Activated B cell treated with CpG ODN at 0.5 μM for 24 hours (primary cell): ENCODE measurements at places on chromosomes 2 and 18.

- DNase-seq = no peak
Observed at GRCh38 chr2:239288951-239289511, 111.8 kb downstream of the HDAC4 start.

- no peak for DNase-seq
Observed at GRCh38 chr18:48750485-48751175, 200.1 kb downstream of the SMAD7 start.

GRCh38 chr2:139631966-139632365 lies 851.8 kb upstream of the NXPH2 start:
- DNase-seq = no peak

DNA sequence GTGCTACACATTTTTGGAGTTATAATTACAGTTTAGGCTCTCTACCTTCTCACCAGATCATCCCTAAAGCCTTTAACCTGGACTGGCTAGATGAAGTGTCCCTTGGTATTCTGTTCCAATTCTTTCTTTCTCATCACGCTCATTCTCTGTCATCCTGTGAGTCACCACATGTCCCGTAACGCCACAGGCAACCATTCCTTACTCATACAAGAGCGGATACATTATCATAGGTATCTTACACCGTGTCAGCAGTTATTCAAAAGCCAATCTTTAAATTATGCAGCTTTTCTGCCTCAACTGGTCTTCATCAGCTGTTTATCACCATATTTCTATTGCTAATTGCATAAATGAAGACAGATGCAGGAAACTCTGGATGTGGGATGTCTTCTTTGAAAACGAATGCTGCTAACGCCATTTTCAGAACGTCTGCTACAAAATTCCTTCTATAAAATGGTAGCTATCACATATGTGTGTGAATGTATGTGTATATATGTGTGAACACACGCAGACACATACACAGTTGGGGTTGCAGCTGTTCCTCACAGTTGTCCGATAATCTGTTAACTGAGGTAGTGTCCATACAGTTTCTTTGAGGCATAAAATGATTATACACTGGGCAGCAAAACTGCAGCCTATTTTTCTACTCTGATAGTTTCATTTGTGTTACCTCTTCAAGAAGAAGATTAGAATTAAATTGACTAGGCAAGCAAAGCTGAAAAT lies 47.9 kb downstream of the EML6 start:
- no peak for DNase-seq

- no peak for DNase-seq
Observed at GRCh38 chr18:4016391-4017049, 438.6 kb downstream of the DLGAP1 start.

DNA sequence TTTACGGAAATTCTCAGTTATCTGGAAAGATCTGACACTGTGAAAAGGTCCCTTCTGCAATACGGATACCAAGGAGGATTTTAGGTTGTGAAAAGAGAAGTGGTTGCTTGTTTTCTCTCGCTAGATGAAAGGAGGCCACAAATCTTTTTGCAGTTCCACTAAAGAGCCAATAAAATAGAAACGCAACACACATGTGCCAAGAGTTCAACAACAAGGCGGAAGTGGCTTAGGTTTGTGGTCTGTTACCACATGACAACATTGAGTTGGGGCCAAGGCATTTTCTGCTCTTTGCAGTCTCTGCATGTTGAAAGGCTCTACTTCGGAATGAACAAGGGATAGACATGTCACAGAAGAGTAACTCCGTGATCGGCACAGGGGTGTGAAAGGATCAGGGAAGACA lies 115.7 kb upstream of the OSR1 start:
- DNase-seq = no peak

- DNase-seq = no peak
Observed at GRCh38 chr2:112048887-112049286, 6.2 kb upstream of the TMEM87B start.

DNA sequence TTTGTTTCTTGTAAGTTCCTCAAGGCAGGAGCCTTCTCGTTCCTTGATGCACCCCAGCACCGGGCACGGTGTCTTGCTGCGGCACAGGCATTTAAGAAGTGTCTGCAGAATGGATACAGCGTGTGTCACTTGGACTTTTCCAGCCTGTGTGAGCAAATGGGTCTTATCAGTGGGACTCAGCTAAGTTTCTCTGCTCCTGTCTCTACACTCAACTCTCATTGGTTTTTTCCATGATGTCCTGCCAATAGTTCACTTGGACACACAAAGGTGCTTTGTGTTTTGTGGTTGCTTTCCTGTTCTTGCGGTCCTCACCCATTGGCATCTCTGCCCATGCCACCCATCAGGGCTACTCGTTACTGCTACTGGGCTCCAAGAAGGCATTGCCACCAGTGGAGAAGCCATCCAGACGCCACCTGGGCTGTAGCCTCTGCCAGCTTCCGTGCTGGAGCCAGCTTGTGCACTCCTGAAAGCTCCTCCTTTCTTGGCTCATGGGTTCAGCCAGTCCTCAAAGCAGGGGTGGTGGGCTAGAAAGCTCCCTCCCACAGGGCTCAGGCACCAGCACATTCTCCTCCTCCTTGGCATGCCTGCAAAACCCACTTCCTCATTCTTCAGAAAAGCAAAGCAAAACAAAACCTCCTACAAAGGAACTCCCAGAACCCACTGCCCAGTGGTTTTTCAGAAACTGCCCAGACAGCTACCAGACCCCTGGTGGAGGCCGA lies 41.4 kb downstream of the IL1R2 start:
- peak; percentile 19 for DNase-seq

GRCh38 chr18:48017635-48018034 lies 87.2 kb upstream of the SMAD2 start:
- DNase-seq = no peak

- DNase-seq = no peak
Observed at GRCh38 chr18:41324934-41325333, 630.1 kb upstream of the PIK3C3 start.

- DNase-seq = no peak
Observed at GRCh38 chr2:179985163-179985820, 21.8 kb downstream of the CWC22 start.

GRCh38 chr2:177712462-177712861 lies 319.9 kb downstream of the AGPS start:
- no peak for DNase-seq

DNA sequence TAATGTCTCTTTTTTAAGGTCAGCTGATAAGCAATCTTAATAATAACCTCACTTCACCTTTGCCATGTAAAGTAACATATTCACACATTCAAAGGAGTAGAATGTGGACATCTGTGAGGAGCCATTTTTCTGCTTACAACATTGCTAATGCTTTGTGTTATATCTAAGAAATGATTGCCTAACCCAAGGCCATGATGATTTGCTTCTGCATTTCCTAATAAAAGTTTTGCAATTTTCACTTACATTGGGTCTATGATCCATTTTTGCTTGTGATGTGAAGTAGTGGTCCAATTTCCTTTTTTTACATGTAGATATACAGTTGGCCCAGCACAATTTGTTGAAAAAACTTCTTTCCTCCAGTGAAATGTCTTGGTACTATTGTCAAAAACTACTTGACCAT lies 22.0 kb downstream of the RELCH start:
- DNase-seq = no peak

- DNase-seq = no peak
Observed at GRCh38 chr2:180787330-180787729, 193.1 kb upstream of the UBE2E3 start.

DNA sequence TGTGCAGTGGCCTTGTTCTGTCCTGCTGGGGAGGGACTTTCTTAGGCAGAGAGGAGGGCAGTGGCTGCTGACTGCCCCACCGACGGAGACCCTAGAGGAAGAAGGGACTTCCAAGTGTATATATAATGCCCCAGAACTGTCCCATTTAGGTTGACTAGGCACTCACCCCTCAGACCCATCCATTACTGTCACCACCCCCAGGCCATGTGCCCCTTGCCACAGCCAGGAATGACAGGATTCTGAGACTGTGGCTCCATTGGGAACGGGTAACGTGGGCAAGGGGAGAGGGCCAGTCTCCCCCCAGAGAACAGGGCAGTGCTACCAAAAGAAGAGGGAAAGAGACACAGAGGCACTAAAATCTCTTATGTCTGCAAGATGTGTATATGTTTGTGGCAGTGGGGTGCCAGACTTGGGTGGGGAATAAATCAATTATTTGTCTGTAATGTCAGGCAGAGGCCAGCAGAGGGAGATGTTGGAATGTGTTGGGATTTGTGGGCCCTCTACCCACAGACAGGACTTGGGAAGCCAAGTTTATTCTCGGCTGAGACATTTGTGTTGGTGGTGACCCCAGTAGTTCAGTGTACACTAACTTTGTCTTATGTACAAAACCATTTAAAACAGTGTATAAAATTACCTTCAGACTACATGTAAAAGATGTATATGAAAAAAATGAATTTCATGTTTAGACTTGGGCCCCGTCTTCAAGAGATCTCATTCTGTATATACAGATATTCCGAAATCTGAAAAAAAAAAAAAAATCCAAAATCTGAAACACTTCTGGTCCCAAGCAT lies 24.0 kb upstream of the TMEM37 start:
- no peak for DNase-seq

GRCh38 chr2:187918996-187919821 lies 365.0 kb upstream of the TFPI start:
- no peak for DNase-seq

- DNase-seq = no peak
Observed at GRCh38 chr2:147818741-147819140, 26.1 kb upstream of the ACVR2A start.

DNA sequence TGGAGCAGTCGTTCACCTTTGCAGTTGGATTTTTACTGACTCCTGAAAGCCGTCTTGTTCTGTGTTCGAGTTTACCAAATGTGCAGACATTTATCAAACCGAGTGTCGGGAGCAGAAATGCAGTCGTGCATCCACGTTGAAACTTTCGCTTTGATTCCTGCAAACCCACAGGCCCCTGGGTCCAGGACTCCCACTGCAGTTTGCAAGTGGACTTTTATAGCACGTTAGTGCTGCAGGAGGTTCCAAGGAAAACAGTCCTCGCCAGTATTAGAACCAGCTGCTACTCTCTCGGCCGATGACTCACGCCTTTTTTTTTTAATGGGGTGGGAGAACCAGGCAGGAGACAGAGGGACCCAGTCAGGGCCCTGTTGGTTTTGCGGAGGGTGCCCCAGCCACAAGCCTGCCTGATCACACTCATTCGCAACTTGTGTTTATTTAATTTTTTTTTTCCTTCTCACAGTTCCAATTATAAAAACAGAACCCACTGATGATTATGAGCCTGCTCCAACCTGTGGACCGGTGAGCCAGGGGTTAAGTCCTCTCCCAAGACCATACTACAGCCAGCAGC lies 90.1 kb downstream of the NFATC1 start:
- DNase-seq = no peak

GRCh38 chr2:159091976-159092375 lies 123.5 kb downstream of the TANC1 start:
- DNase-seq = no peak

GRCh38 chr2:240512666-240513535 lies 44.9 kb downstream of the ANKMY1 start:
- DNase-seq = no peak

GRCh38 chr2:37792366-37792765 lies 120.9 kb upstream of the CDC42EP3 start:
- no peak for DNase-seq

- no peak for DNase-seq
Observed at GRCh38 chr2:159960414-159960813, 102.0 kb downstream of the PLA2R1 start.

DNA sequence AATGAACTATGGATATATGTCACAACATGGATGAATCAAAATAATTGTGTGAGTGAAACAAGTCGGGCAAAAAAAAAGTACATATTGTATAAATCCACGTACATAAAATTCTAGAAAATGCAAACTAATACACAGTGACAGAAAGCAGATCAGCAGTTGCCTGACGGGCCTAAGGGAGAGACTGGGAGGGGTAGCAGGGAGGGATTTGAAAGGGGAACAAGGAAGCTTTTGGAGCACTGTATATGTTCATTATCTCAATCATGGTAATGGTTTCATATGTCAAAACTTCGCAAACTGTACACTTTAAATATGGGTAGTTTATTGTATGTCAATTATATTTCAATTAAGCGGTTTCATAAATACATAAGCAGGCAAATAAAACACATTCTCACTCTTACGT lies 153.8 kb downstream of the ANKRD44 start:
- no peak for DNase-seq

GRCh38 chr2:228590681-228591080 lies 409.2 kb upstream of the SPHKAP start:
- no peak for DNase-seq

DNA sequence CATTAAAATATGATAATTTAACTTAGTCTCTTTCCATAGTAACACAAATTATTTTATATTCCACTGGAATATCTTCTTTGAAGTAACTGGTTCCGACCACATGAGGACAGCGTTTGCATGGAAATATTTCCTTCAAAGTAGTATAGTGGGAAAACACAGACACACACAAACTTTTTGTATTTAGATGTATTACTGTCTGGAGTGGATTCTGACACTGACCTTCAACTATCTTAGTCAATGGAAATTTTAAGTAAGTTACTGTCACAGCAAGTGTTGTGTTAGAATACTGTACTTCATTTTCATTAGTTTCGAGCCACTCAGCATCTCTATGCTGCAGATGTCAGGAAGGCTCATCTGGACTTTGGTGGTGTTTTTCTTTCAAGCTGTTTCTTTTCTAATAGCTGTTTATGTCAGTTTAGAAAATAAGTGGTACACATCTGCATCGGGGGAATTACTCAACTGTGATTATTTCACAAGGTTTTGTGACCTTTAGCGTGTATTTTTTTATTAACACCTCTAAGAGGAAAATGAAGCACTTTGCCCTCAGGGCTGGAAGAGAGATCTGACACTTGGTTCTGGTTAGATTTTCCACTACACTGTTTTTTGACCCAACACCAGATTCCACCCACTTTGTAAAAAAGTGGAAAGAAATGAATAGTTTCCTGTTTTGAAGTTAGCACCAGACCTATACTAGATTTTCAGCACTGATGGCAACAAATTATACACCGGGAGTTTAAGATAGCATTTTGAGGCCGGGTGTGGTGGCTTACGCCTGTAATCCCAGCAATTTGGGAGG lies 18.9 kb upstream of the THOC1 start:
- DNase-seq = no peak

DNA sequence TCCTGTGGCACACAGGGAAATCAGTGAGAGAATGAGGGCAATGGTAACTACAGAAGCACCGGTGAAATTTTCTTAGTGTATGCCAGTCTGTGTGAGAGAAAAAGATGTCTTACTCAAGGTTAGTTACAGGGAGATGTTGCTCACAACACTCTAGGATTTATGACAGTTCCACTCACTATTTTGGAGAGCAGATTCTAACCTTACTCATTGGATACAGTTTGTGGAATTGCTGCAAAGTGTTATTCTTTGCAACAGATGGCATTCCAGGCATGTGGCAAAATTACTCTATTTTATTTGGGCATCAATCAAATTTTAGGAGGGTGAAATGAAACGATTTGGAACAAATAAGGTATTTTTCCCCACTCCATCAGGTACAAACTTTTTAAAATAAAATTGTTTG lies 449.1 kb downstream of the PIK3C3 start:
- no peak for DNase-seq

GRCh38 chr2:2834516-2835254 lies 503.6 kb upstream of the MYT1L start:
- no peak for DNase-seq

- DNase-seq = no peak
Observed at GRCh38 chr2:199684832-199685231, 166.2 kb downstream of the FTCDNL1 start.

GRCh38 chr2:215528555-215528954 lies 92.7 kb upstream of the FN1 start:
- DNase-seq = no peak

GRCh38 chr2:35410431-35411061 lies 945.0 kb upstream of the CRIM1 start:
- DNase-seq = no peak

- no peak for DNase-seq
Observed at GRCh38 chr2:118696786-118697465, 150.5 kb downstream of the EN1 start.
